ENCODE measurements at places on chromosomes 6 and 20.

DNA sequence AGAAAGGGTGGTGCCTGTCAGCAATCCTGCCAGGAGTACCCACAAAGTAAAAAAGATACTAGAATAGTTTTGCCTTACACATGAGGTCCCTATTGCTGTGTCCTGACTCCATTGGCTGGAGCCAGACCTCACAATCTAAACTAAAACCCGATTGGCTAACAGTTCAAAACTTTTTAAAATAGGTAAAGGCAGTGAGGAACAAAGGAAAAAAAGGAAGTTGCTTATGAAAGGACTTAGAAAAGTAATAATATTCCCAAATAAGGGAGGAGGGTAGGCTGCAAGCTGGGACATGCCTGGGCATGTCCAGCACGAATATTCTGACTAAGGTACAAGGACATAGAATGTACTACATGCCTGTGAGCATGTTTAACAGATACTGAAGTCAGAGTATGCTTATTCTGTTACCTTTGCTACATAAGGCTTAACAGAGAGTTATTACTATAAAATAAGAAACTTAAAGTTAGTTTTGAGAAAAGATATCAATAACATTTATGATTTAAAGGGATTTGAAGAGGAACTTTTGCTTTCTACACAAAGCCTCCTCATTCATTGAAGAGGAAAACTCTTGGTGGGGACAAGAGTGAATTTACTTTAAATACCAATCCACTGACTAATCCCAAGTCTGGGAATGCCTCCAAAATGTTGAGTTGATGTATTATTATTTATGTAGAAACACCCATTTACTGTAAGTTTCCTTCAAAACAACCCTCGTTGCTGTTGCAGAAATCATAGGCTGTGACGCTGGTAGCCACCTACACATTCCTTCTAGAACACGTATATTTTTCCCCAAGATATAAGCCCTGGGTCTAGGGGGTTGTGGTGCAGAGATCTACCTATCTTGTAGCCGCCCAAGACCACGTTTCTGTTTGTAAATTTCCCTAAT, 8.2 kb upstream of the MTHFD1L start:
- DNase-seq = no peak

GRCh38 chr6:147660334-147661311, 152.1 kb downstream of the SAMD5 start:
- no peak for DNase-seq

DNA sequence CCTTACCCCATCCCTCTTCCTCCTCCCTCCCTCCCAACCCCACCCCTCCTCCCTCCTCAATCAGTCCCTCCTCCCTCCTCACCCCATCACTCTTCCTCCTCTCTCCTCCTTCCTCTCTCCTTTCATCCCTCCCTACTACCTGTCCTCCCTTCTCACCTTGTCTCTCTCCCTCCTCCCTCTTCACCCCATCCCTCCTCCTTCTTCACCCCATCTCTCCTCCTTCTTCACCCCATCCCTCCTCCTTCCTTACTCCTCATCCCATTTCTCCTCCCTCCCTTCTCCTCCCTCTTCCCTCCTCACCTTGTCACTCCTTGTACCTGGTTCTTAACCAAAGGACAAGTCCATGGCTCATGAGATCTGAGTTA, 222.4 kb downstream of the TTLL2 start:
- DNase-seq = no peak

DNA sequence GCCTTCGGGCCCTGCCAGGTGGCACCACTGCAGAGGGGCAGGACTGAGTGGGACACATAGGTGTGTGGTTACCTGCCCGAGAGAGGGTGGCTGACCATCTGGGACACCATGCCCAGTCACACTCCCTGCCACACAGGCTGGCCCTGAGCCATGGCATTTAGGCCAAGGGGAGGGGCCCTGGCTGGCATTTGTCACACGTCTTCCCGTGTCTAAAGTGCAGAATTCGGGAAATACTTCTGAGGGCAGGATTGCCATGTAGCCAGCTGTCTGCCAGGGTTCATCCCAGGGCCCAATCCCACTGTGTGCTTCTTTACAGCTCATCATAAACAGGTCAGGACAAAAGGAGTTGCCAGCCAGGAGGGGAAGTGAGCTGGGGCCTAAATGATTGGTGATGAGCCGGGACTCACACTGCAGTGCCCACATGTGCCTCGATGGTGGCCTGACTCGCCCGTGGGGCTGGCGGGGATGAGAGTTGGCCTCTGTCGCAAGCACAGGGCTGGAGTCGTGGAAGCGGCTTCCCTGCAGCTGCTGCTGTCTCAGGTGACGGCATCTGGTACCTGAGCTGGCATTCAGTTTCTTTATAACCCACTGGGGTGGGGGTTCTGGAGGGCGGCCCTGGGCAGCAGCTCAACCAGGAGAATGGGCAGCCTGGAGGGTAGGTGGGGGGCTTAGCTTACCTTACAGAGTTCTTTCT, 5.9 kb upstream of the UNC93A start:
- no peak for DNase-seq
